ENCODE measurements at places on chromosomes 1 and 21.

- no peak for DNase-seq
Observed at GRCh38 chr21:43916691-43917514, 51.9 kb downstream of the AGPAT3 start.

GRCh38 chr21:35207322-35207721, 158.2 kb upstream of the RUNX1 start:
- no peak for DNase-seq

- no peak for DNase-seq
Observed at GRCh38 chr1:81478219-81478618, 322.5 kb upstream of the ADGRL2 start.

GRCh38 chr1:167371030-167371429, 147.3 kb downstream of the CD247 start:
- DNase-seq = no peak

- DNase-seq = no peak
Observed at GRCh38 chr1:15575549-15576150, 9.2 kb downstream of the AGMAT start.

DNA sequence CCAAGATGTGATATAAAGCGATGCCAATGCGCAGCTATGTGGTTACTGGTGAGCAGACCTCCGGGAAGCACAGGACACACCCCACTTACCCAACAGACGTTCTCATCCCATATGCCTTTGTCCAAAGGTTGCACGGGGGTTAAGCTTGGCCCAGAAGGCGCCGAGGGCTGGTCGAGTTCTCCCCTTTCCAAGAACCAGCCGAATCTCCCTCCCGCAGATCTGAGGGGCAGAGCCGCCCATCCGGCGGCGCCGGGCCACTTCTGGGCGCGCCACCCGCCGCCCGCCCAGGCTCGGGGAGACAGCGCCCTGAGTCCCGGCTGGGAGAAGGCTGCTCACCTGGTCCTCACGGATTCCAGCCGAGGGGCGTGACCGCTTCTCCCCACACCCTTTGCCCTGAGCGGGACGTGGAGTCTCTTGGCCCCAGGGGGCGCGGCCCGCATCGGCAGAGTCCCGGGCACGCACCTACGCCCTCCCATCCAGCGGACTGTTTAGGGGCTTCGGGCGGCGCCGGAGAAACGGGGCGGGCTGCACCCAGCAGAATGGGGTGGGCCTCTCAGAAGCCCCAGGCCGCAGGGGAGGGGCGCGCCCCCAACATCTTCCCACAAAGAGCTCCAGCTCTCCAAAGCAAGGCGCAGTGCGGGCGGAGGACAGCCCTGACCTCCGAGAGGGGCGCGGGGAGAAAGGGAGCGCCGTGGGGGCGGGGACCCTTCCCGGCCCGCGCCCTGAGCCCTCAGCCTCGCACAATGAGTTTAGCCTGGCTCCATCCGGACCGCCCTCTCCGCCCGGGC, 615 bp downstream of the GPR161 start:
- no peak for DNase-seq
